ENCODE measurements at places on chromosomes 6 and 20.
A peak's percentile ranks its signal among the peaks of the same experiment; 100 is the strongest.

DNA sequence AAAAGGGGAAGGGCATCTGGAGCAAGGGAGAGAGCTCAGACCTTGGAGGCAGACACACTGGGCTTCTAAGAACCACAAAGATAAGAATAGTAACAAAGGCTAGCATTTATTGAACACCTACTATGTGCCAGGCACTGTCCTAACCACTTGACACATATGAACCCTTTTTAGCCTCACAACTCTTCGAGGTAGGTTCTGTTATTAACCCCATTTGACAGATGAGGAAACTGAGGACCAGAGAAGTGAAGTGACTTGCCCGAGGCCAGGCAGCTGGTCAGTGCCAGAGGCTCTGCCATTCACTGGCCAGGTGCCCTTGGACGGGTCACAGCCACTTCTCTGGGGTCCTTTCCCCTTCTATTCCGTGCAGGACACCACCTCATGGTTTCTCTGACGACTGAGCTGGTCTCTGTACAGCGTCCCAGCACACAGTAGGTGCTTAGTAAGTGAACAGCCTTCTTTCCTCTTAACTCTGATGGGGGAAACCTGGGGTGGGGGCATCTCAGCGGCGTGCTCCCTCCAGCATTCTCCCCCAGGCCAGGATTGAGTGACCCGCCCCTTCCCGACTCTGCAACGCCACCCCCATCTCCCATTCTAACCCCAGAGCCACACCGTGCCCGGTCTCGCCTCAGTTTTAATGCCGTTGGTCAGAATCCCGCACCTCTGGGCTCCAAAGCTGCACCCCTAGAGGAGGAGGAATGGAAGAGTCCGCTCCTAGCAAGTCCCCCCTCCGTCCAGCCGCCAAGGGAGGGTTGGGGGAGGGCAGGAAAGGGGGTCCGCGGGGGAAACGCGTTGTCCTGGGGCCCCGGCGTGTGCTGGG, 55.7 kb downstream of the CD40 start:
- no peak for DNase-seq

DNA sequence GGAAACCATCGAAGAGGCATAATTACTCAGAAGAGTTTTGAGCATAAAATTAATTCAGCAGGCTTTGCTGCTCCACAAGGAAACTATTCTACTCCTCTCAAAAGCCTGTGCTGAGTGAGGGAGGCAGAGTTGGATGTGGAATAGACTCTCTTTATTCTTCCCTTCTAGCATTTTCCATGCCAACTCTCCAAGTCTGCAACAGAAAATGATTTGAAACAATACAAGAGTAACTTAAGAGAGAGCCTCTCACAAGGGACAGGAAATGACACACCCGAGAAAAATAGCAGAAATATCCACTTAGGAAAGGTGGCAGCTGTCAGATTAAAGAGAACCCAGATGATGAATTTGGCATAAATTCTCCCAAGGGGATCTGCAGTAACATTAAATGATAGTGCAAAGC, 26.3 kb upstream of the LAMP5 start:
- DNase-seq = no peak

- DNase-seq = no peak
Observed at GRCh38 chr20:45095805-45096238, 5.1 kb downstream of the KCNS1 start.

DNA sequence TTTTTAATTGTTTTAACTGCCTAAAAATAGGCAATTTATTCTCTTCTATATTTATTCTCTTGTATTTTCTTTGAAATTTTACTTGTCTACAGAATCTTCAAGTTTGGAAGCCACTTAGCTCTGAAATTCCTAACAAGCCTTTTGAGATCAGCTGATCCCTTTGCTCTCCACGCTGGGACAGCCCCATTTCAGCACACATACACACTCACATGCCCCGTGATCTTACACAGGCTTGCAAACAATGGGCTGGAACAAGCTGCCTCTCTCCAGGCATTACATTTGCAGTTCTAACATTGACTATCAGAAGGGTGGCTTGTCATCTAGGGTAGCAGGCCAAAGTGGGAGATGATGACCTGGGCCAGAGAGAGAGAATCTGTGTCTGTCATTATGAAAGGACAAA, 62.1 kb upstream of the RAB32 start:
- no peak for DNase-seq

- DNase-seq = peak; percentile 61
Observed at GRCh38 chr6:52389626-52390360, 27.8 kb downstream of the PAQR8 start.

DNA sequence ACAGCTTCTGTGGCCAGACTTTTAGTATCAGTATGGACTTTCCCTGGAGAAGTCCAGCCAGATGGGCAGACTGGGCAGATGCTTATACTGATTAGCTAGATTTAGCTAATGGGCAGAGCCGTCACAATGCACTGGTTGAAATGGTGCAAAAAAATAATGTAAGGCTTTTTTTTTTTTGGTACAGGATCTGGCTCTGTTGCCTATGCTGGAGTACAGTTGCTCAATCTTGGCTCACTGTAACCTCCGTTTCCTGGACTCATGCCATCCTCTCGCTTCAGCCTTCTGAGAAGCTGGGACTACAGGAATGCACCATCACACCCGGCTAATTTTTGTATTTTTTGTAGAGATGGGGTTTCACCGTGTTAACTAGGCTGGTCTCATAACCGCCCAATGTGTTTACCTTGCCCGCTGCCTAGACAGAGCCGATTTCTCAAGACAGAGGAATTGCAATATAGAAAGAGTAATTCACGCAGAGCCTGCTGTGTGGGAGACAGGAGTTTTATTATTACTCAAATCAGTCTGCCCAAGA, 16.4 kb upstream of the KIFC1 start:
- peak; percentile 74 for DNase-seq

GRCh38 chr20:17536944-17537444, 5.8 kb upstream of the BFSP1 start:
- DNase-seq = peak; percentile 60

DNA sequence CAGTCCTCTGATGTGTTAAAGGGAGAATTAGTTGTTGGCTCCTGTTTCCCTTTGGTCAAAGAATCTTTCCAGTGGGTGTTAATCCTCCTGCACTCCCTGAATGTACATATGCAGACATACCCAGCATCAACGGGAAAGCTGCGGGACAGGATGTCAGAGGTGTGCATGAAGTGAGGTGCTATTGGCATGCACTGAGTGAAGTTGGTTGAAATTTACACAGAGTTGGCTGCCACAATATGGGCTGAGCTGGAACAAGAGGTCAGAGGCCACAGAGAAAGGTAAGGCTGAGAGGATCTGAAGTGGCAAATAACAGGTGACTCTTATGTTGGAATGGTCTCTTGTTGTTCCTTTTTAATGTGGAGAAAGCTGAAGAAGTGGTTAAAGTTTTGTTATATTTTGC, 82.7 kb upstream of the AKIRIN2 start:
- no peak for DNase-seq

- DNase-seq = no peak
Observed at GRCh38 chr6:24419526-24419925, 16.8 kb downstream of the MRS2 start.
